8988T (cell line): ENCODE measurements at places on chromosomes 3 and 15.

DNA sequence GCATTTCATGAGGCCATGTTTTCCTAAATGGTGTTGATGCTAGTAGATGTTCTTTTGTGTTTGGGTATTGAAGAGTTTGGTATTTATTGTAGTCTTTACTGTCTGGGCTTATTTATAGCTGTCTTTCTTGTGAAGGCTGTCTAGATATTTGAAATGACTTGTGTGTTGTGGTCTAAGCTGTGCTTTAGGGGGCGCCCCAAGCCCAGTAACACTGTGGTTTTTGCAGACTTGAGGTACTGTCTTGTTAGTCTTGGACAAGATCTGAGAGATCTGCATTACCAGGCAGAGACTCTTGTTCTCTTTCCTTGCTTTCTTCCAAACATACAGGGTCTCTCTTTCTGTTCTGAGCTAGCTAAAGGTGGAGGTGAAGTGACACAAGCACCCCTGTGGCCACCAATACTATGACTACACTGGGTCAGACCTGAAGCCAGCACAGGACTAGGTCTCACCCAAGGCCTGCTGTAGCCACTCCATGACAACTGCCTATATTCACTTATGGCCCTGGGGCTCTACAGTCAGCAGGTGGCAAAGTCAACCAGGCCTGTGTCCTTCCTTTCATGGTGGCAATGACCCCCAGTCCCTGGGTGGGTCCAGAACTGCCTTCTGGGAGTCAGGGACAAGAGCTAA, 152.1 kb upstream of the TBC1D5 start:
- no peak for DNase-seq

GRCh38 chr15:27583651-27584050, 515.5 kb downstream of the OCA2 start:
- DNase-seq: no peak

- DNase-seq: no peak
These were observed 12.4 kb downstream of the C3orf20 start for GRCh38 chr3:14687360-14687759.

DNA sequence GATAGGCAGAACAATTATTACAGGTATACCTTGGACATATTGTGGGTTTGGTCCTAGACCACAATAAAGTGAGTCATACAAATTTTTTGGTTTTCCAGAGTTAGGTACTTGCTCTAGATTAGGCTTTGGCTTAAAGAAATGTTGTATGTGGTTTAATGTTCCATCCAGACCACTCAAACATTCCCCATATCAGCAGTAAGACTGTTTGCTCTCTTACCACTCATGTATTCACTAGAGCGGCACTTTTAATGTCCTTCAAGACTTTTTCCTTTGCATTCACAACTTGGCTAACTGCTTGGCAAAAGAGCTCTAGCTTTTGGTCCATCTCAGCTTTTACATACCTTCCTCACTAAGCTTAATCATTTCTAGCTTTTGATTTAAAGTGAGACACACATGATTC, 250.5 kb upstream of the SETMAR start:
- no peak for DNase-seq

GRCh38 chr3:155846119-155846518, 8.1 kb downstream of the SLC33A1 start:
- DNase-seq: no peak

- no peak for DNase-seq
These were observed 1.1 kb downstream of the GORASP1 start for GRCh38 chr3:39106281-39106811.

DNA sequence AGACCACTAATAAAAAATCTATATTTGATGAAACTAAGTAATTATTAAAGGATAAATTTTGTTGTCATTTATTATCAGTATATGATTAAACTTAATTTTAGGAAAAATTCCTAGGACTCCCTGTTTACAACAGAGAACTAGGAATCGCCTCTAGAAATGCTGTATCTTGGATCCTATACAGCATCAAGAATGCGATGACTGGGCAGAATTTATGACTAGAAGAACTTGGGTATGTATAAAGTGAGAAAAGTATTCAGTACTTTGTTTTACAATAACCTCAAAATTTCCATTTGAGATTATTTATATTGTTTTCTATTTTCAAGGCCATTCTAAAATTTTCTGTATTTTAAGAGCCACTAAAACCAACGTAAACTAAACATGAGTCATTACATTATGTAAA, 82.3 kb upstream of the AGTR1 start:
- no peak for DNase-seq

- DNase-seq: no peak
These were observed 227.3 kb downstream of the ITPR1 start for GRCh38 chr3:4720316-4721075.

GRCh38 chr3:61980041-61980440, 393.3 kb downstream of the FEZF2 start:
- no peak for DNase-seq

DNA sequence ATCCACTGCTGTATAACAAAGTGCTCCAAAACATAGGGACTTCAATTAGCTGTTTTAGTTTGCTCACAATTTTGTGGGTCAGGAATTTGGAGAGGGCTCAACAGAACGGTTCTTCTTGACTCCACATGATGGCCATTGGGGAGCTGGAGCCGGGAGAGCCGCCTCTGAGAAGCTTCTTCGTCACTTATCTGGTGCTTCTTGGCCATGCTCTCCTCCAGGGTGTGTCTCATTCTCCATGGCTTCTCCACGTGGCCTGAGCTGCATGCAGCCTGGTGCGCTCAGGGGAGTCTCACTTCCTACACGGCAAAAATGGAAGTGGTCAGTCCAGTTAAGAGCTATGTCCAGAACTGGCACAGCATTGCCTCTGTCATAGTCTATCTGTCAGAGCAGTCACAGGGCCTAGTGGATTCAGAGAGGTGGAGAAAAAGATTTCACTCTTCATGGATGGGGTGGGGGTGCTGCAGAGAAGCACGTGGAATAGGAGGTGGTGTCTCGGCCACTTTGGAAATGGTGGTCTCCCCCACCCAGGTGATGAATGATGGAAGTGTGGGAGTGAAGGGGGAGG, 26.3 kb upstream of the PRR23E start:
- DNase-seq: no peak

GRCh38 chr3:105542282-105543019, 175.7 kb downstream of the ALCAM start:
- no peak for DNase-seq

DNA sequence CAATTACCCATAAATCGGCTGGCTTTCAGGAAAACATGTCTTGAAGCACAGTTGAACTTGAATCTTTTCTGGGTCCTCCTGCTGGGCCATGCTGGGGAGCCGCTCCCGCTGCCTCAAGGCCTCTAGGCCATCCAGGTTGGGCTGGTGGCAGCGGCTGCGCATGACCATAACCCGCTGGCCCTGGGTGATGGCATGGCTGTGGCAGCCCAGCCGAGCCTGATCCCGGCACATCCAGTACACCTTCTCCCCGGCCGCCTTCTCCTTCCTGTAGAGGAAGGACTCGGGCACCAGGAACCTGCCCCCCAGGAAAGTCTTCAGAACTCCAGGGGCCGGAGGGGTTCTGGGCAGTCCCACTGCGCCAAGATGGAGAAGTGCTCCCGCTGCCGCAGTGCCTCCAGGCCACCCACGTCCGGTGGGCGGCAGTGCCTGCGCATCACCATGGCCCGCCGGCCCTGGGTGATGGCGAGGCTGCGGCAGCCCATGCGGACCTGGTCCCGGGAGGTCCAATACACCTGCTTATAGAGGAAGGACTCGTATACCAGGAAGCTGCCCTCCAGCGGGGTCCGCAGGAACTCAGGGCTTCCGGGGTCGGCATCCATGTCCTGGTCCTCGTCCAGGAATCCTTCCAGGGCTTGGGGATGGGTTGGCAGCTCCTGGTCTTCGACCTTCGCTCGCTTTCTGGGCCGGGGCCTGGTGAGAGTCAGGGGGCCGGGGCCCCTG, 84.3 kb upstream of the FXR1 start:
- DNase-seq: no peak

GRCh38 chr3:140020541-140020940, 85.6 kb downstream of the CLSTN2 start:
- no peak for DNase-seq

DNA sequence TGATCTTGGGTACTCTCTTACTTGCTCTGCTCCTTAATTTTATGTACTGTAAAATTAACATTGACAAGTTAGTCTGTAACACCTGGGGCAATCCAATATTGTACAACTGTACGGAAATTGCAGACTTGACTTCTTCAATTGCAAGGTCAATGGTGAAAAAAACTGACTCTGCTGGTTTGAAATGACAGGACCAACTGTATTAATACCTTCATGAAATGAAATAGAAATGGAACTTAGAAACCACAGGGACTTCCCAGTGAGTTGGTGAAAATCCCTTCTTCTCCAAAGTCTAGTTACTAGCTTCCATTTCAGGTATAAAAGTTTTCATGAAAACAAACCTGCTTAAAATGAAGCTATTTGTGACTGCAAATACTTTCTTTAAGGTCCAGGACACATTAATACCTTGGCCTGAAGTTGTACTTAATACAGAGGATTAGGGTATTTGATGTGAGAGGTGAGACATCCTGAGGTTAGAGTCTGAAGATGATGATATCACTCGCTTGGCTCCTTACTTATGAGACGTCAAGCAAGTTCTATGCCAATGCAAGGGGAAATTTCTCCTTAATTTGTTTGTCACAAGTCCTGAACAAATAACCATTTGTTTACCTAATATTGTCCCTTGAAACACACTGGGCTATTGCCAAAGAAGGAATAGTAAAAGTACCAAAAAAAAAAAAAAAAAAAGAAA, 226.2 kb upstream of the TP63 start:
- DNase-seq: no peak

DNA sequence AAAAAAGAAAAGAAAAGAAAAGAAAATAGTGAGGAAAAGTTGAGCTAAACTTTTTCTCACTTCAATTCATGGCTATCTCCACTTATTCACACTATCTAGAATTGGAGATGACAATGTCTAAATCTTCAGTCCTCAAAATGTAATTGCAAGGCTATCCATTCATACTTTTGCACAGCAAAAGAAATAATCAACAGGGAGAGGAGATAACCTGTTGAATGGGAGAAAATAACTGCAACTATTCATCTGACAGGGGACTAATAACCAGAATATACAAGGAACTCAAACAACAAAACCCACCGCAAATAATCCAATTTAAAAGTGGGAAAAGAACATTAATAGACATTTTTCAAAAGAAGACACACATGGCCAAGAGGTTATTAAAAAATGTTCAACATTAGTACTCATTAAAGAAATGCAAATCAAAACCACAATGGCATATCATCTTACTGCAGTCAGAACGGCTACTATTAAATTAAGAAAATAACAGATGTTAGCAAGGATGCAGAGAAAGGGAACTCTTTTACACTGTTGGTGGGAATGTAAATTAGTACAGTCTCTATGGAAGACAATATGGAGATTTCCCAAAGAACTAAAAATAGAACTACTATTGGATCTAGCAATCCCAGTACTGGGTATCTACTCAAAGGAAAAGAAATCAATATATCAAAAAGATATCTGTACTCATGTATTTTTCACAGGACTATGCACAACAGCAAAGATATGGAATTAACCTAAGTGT, 73.5 kb upstream of the PPIB start:
- no peak for DNase-seq

GRCh38 chr15:52112203-52112750, 298 bp downstream of the BCL2L10 start:
- DNase-seq: no peak

DNA sequence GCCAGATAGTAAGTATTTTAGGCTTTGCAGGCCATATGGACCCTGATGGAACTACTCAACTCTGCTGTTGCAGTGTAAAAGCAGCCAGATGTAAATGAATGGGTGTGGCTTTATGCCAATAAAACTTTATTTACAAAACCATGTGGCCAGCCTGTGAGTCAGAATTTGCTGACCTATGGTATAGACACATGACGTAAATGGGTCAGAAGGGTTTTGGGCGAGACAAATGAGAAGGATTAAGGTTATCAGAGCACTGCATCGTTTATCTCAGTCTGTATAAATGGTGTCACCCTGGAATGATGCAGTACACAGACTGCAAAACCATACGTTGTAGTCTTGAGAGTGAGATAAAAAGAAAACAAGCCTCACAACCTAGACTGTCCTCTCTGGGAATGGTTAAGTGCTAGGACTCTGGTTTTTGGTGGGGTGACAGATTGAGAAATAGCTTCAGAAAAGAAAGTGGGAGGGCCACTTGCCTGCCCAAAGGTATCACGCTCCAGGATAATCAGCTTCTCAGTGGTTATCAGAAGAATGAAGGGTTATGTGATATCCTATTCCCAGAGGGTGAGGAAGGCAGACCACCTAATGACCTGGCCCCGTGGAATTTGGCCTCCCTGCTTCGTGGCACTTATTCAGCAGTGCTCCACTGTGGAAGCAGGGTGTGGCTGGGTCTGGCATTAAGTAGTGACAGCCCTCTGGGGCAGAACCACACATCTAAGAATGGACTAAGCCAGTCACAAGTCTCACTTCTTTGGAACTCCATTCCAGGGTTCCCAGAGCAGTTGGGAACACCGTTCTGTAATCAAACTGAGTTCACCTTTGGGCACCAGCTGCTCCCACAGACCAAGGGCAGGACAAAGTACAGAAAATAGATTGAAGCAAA, 46.1 kb downstream of the ABHD5 start:
- DNase-seq: no peak

- DNase-seq: no peak
These were observed 27.4 kb upstream of the SNTN start for GRCh38 chr3:63624941-63625560.

DNA sequence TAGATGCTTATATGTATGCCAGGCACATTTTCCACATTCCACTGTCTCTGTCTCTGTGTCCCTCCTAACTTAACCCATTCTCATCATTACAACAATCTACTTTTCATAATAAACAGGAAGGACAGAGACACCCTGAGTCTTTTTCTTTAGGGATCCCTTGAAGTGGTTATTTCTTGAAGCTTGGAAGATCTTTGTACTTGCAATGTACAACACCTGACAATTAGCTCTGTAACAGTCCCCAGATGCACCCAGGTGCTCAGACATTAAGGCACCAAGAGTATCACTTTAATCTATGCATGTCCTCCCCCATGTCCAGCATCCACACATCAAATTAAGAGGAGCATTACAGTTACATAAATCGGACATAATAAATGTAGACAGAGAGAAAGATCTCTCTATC, 309.6 kb upstream of the KCNH8 start:
- DNase-seq: no peak

- no peak for DNase-seq
These were observed 14.9 kb downstream of the CCDC13 start for GRCh38 chr3:42758126-42758525.

DNA sequence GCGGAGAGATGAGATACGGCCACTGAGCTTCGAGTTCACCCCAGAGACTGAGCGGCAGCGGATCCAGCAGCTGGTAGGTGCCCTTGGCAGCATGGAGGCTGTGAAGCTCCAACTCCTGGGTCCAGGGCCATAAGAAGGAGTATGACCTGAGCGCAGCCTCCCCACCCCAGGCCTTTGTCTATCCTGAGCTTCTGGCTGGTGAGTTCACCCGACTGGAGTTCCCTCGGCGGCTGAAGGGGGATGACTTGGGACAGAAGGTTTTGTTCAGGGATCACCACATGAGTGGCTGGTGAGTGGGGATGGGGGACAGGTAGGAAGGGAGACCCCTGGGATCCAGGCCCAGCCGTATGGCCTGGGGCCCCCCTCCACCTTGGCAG, 2.6 kb downstream of the PPM1M start:
- DNase-seq: no peak

DNA sequence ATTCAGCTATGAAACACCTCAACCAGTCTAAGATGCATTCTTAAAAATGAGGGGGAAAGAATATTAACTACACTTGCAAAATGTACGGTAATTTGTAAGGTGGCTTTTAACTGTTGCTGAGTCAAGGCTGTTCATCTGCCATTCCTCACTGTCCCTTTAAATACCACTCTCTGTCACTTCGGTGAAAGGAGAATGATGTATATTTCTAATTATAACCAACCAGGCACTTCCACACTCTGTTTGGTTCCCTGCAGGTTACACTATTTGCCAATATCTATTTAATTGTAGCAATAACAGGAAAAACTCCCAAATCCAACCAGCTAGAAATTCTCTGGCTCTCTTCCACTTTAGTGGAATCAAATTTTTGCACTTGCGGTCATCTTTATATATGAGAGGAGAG, 70.5 kb upstream of the SLCO3A1 start:
- no peak for DNase-seq
